ENCODE measurements at places on chromosomes 3 and 15.

DNA sequence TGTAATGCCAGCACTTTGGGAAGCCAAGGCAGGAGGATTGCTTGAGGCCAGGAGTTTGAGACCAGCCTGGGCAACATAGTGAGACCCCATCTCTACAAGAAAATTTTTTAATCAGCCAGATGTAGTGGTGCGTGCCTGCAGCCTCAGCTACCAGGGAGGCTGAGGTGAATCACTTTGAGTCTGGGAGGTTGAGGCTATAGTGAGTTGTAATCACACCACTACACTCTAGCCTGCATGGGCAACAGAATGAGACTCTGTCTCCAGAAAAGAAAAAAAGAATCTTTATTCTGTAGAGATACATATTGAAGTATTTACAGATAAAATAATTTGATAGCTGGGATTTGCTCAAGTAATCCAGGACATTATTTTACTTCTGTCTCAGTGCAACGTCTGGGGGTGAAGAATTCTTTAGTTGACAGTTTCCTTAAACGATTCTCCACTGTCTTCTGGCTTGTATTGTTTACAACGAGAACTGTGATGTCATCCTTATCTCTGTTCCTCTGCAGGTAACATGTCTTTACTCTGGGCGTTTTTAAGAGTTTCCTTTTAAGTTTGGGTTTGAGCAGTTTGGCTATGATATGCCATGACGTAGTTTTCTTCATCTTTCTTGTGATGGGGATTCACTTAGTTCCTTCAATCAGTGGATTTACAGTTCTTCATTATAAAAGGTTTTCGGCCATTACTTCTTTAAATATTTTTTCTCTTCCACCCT is 26.3 kb downstream of the KPNA1 start:
- DNase-seq = no peak
- H3K36me3 ChIP-seq = no peaks in the 10 kb centered on the region
- H3K4me3 ChIP-seq = no peak overlapping the region
- H3K27ac ChIP-seq = no peak overlapping the region

DNA sequence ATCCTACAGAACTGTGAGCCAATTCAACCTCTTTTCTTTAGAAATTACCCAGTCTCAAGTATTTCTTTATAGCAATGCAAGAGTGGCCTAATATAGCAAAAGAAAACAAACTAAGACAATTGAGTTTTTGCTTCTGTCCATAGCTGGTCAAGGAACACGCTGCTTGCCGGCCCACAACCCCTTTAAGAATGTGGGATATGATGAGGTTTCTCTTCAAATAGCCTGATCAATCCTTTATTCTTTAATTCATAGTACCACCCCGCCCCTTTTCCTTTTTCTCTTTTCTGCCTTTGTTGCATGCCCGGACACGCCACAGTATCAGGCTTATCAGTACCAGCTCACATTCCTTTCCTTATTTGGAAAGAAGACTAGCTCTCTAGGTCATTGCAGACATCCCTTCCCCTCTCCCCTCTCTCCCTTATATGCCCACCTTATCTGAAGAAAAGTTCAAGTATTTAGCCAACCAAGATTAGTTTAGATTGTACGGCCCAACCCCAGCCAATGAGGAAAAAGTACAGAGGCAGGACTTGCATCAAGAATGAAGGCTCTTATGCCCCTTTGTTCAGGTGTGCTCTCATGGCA is 404.5 kb downstream of the OCA2 start:
- no peaks in the 10 kb centered on the region for H3K4me1 ChIP-seq
- H3K36me3 ChIP-seq = no peaks in the 10 kb centered on the region
- H3K27me3 ChIP-seq = no peaks in the 10 kb centered on the region
- no peak overlapping the region for H3K4me3 ChIP-seq
- H3K27ac ChIP-seq = no peak overlapping the region

DNA sequence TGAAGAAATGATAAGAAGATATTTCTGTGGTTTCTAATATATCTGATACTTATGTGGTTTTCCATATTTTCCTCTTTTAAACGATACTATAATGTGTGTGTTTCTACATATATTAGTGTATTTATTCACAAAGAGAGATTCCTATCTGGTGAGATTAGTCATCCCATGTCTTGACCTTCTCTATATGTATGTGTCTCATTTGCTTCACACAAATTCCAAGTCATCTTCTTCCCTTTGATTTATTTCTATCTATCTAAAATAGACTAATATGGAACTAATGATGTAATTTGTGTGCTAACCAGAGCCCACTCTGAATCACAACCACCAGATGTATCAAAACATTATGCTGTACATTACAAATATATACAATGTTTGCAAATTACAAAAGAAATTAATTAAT is 154.7 kb upstream of the KCNMB2 start:
- H3K4me1 ChIP-seq = peaks cover 15% of the 10 kb centered on the region
- no peak overlapping the region for H3K27ac ChIP-seq
- H3K36me3 ChIP-seq = no peaks in the 10 kb centered on the region
- no peaks in the 10 kb centered on the region for H3K27me3 ChIP-seq
- H3K4me3 ChIP-seq = no peak overlapping the region

DNA sequence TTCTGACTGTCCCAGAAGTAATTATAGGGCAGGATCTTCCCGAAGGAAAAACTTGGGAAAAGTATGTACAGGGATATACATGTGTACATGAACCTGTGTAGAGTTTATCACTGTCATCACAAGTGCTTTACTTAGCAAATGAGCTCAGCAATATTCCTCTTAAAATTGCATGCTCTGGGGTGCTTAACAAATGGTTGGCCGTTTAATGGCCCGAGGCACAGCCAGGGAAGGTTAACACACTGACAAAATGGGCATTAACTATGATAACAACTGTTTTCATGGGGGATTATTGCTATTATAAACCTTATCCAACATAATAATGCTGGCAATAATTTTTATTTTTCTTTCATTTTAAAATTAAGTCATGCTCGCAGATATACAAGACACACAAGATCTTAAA is 459.3 kb downstream of the TUSC7 start:
- H3K27ac ChIP-seq = no peak overlapping the region
- H3K36me3 ChIP-seq = no peaks in the 10 kb centered on the region
- H3K27me3 ChIP-seq = no peaks in the 10 kb centered on the region
- H3K4me3 ChIP-seq = no peak overlapping the region
- no peak for DNase-seq

GRCh38 chr3:197901626-197902025 is 48.4 kb upstream of the RPL35A start:
- no peak overlapping the region for H3K27ac ChIP-seq
- H3K4me3 ChIP-seq = no peak overlapping the region
- no peaks in the 10 kb centered on the region for H3K36me3 ChIP-seq
- DNase-seq = no peak
- peaks cover 6% of the 10 kb centered on the region for H3K4me1 ChIP-seq
- H3K27me3 ChIP-seq = no peaks in the 10 kb centered on the region

GRCh38 chr15:82571722-82572222 is 31.5 kb upstream of the RPS17 start:
- peak overlapping the region; percentile 83 for H3K27ac ChIP-seq
- H3K27me3 ChIP-seq = no peaks in the 10 kb centered on the region
- peak overlapping the region; percentile 63 for H3K4me3 ChIP-seq
- peaks cover 7% of the 10 kb centered on the region for H3K4me1 ChIP-seq
- DNase-seq = peak; percentile 82

GRCh38 chr3:50624634-50625033 is 7.7 kb downstream of the MAPKAPK3 start:
- no peak overlapping the region for H3K4me3 ChIP-seq
- H3K27ac ChIP-seq = no peak overlapping the region
- peaks cover 8% of the 10 kb centered on the region for H3K4me1 ChIP-seq

- no peak overlapping the region for H3K27ac ChIP-seq
- peaks cover 3% of the 10 kb centered on the region for H3K27me3 ChIP-seq
- H3K36me3 ChIP-seq = no peaks in the 10 kb centered on the region
- no peak for DNase-seq
- no peak overlapping the region for H3K4me3 ChIP-seq
- H3K4me1 ChIP-seq = no peaks in the 10 kb centered on the region
Observed at GRCh38 chr3:32334675-32335074, 57.0 kb upstream of the CMTM7 start.

- no peaks in the 10 kb centered on the region for H3K36me3 ChIP-seq
- H3K4me1 ChIP-seq = no peaks in the 10 kb centered on the region
- H3K27ac ChIP-seq = no peak overlapping the region
- peak; percentile 52 for DNase-seq
Observed at GRCh38 chr3:50003216-50003615, 63.3 kb downstream of the RBM6 start.

DNA sequence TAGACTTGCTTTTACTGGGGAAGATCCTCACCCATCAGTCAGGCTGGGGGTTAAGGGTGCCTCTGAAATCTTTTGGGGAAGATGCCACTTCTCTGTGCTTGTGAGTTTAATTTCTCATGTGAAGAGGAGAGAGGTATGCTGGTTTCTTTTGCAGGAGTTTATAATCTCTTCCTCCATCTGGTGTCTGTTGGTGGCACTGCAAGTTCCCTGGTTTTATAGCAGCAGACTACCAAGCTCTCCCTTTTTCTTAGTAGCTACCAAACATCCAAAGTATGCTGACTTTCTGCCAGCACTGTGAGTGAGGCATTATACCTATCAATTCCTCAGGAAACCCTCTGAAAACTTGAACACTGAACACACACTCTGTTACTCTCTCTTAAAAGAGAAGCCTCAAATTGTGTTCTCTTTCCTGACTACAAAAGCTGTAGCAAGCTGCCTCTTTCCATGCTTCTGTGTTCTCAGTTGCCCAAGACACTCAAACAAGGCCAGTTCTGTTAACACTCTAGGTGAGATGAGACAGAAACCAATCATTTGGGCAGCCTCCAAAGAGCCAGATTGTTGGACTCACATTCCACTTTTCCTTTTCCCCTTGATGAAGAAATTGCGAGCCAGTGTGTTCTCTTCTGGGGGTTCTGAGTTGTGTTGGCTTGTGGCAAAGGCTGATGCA is 299.5 kb downstream of the GAP43 start:
- peak; percentile 41 for DNase-seq
- H3K4me1 ChIP-seq = no peaks in the 10 kb centered on the region
- H3K36me3 ChIP-seq = no peaks in the 10 kb centered on the region

DNA sequence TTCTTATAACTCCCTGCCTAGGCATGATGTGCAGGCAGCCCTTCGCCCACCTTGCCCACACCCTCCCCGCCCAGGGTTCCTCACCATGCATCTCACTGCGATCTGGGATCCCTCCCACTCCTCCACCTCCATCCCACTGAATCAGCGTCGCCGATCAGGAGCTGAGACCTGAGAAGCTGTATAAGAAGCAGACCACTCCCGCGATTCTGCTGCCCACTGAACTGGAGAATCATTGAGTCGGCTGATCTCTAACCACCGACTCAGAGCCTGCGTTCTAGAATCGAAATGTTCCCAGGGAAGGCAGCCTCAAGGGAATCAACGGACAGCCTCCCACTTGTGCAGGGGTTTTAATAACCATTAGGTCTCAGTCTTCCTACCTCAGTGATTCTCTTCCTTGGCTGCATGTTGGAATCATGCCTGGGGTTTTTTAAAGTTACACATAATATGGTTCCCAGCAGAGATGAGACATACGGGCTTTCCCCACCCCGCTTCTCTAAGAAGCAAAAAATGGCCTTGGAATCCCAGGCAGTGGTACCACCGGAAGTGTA is 60.2 kb downstream of the TMEM44 start:
- H3K36me3 ChIP-seq = no peaks in the 10 kb centered on the region
- peak overlapping the region; percentile 65 for H3K27ac ChIP-seq
- no peaks in the 10 kb centered on the region for H3K27me3 ChIP-seq

- H3K4me1 ChIP-seq = peaks cover 4% of the 10 kb centered on the region
- DNase-seq = peak; percentile 67
- no peaks in the 10 kb centered on the region for H3K36me3 ChIP-seq
- no peaks in the 10 kb centered on the region for H3K27me3 ChIP-seq
- no peak overlapping the region for H3K27ac ChIP-seq
- no peak overlapping the region for H3K4me3 ChIP-seq
Observed at GRCh38 chr3:186540221-186540834, 3.9 kb downstream of the CRYGS start.

GRCh38 chr3:186950402-186951093 is 20.2 kb downstream of the ST6GAL1 start:
- H3K36me3 ChIP-seq = no peaks in the 10 kb centered on the region
- H3K4me1 ChIP-seq = no peaks in the 10 kb centered on the region
- no peak for DNase-seq

DNA sequence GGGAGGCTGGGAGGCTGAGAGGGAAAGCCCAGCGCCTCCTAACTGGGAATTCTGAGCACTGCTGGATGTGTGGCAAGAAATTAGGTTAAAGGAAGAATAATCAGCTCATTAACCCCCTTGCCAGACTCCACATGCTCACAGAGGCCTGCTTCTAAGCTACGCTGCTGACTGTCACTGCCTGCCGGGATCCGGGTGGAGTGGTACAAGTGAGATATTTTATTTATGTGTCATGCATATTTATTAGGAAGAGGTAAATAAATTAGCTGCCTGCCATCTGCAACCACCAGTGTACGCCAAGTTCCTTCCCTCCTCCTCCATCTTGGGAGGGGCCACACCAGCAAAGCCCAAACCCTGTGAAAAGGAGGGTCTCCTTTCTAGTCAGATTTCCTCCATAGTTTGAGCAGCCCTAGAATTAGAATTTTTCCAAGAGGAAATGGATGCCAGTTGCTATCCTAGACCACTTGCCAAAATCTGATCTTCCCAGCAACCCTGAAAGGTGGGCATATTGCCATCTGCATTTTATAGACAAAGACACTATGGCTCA is 43.5 kb upstream of the GRIP2 start:
- H3K27ac ChIP-seq = no peak overlapping the region
- no peaks in the 10 kb centered on the region for H3K27me3 ChIP-seq
- H3K4me1 ChIP-seq = no peaks in the 10 kb centered on the region
- no peaks in the 10 kb centered on the region for H3K36me3 ChIP-seq

- H3K36me3 ChIP-seq = no peaks in the 10 kb centered on the region
- no peaks in the 10 kb centered on the region for H3K4me1 ChIP-seq
- H3K27ac ChIP-seq = no peak overlapping the region
- no peak overlapping the region for H3K4me3 ChIP-seq
- no peak for DNase-seq
Observed at GRCh38 chr15:35130245-35130644, 45.1 kb upstream of the NANOGP8 start.

DNA sequence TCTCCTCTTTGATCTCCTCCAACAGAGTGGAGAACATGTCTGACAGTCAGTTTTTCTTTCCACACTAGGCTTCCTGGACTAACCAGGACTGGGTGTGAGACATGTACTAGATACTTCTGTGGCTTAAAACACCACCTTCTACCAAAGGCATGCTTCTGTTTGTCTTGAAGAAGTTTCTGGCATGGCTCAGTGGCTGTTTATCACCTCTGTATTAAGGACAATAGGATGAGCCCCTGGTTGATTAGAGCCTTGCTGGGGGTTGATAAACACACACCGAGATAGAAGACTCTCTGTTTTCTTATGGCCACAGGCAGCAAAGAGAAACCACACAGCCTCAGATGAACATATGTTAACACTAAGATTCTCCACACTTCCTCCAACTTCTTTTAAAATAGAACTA is 40.5 kb downstream of the SV2B start:
- no peak for DNase-seq
- no peaks in the 10 kb centered on the region for H3K4me1 ChIP-seq
- H3K27ac ChIP-seq = no peak overlapping the region

GRCh38 chr15:70593795-70594194 is 169.6 kb downstream of the UACA start:
- no peaks in the 10 kb centered on the region for H3K36me3 ChIP-seq
- H3K27ac ChIP-seq = no peak overlapping the region
- no peaks in the 10 kb centered on the region for H3K27me3 ChIP-seq
- DNase-seq = no peak
- no peak overlapping the region for H3K4me3 ChIP-seq

Measured in fibroblast of lung (primary cell).